Activated effector memory CD4-positive, alpha-beta T cell treated with anti-CD3 and anti-CD28 coated beads, Interleukin-2, amount 50 U/mL, for 16 hours (primary cell): ENCODE measurements at places on chromosomes 6 and 20.

- no peak for DNase-seq
Observed at GRCh38 chr6:836276-836853, 143.4 kb upstream of the EXOC2 start.

DNA sequence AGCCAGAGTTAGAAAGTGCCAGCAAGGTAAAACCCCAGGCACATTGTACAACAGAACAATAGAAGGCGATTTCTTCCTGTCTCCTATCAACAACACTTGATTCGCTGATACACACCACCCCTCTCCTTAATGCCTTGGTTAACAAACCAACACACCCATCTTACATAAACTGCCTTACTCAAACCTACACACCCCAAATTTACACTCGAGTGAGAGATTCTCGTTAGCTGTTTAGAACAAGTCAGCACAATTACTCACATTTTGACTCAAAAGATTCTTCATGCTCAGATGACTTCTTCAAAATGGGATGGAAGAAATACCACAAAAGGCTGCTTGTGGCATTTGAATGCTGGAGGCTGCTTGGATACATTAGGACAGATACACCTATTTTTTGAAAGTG is 80.0 kb upstream of the FOXQ1 start:
- DNase-seq: no peak

DNA sequence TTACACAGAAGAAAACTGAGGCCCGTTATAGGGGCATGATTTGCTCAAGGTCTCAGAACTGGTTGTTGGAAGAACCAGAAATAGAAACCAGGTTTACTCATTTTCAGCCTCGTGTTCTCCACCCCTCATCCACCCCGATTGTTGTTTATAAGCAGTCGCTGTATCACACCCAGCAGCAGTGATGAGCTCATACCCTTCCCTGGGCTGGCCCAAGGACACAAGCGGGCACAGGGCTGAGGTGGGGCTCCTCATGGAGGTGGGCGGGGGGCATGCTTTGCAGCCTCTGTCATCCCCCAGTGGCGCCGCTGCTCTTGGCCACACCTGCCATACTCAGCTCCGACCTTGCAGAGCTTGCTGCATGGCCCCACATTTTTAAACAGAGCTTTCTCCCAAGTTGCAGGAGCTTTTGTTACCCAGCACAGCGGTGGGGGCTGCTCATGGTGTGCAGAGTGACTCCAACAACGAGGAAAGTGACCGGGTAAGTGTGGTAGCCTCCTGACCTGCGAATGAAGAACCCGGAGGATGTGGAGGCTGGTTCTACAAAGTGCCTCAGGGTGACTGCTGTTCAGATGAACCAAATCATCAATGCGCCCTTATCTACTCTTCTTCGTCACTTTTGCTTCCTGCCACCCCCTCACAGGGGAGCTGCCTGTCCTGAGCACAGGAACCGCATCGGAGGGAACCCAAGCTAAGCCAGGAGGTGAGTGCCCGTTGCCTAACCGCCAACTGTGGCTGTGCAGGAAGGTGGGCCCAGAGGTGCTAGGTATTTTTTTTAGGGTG is 43.6 kb upstream of the NKX2-2 start:
- peak; percentile 81 for DNase-seq

GRCh38 chr6:145875496-145876211 is 61.1 kb upstream of the FBXO30 start:
- no peak for DNase-seq

DNA sequence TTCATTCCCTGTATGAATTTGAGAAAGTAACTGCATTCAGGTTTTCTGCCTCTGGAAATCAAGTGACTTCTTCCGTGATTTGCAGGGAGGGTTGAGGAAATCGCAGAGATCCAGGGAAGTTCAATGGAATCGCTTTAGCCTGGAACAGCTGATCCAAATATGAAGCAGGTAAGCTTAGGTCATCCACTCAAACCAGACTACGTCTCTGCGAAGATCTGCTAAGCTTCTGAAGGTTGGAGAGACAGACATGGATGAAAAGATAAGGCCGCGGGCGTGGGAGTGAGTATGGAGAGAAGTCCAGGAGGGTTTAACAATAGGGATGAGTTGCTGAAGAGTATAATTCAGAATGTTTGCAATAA is 34.2 kb upstream of the BTN3A2 start:
- DNase-seq: no peak

GRCh38 chr20:7302250-7302649 is 534.8 kb downstream of the BMP2 start:
- no peak for DNase-seq

- no peak for DNase-seq
Observed at GRCh38 chr20:4165984-4166725, 150.8 kb upstream of the RNF24 start.

DNA sequence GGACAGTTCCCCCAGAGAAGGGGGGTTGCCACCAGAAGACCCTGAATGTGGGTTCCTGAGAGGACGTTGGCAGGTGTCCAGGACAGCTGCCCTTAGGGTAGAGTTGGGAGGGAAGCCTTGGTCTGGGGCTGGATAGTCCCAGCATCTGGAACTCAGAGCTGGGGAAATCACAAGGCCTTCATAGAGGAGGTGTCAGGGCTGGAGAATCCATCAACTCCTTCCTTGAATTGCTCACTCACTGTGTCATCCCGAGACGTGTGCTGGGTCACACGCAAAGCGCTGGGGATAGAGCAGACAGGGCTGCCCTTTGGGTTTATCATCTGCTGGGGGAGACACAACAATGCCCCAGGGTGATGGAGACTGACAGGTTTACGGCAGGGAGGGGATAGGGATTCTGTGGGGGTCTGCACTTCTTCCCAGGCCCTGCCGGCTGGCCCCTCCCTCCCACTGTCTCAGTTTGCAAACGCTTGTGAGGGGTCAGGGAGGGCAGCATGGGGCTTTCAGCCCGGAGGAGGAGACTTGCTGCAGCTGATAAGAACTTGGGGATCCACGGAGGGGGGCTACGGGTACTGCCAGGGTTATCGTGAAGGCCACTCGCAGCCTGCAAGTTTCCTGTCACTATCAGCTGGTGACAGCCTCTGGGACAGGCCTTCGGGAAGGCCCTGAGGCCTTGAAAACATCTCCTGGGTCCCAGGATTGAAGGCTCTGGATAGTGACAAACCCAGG is 18.6 kb downstream of the RBM38 start:
- DNase-seq: no peak

DNA sequence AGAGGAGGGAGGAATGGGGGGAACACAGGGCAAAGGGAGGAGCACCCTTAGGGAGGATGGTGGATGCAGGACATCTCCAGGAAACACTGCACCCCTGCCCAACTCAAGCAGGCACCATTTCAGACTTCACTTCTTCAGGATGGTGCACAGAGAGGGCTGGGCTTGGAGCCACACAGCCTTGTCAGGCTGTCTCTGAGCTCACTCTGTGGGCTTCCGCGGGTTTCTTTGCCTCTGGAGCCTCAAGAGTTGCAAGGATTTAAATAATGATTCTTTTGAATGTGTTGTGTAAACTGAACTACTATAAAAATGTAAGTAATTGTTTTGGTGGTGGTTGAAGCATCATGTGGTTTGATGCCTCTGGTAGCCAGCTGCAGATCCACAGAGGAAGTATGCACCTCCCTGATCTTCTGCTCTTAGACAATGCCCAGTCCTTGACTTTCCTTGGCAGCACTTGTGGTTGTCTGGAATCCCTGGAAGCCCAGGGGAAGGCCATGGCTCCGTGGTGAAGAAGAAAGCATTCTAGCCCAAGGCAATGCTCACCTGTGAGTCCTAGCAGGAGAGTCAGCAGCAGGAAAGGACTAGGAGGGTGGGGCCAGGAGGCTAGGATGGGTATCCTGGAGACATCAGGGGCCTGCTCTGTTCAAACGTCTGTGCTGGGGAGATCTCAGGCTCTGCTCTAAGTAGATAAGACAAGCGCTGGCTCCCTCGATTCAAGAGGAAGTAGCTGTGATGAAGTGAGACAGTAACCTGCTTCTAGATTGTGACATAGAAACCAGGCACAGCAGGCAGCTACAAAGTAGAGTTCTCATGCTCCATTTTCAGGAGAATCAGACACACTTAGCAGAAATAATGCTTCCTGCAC is 50.2 kb upstream of the SIRPG start:
- DNase-seq: no peak

- DNase-seq: peak; percentile 36
Observed at GRCh38 chr20:58991715-58992114, 10.7 kb downstream of the NELFCD start.

DNA sequence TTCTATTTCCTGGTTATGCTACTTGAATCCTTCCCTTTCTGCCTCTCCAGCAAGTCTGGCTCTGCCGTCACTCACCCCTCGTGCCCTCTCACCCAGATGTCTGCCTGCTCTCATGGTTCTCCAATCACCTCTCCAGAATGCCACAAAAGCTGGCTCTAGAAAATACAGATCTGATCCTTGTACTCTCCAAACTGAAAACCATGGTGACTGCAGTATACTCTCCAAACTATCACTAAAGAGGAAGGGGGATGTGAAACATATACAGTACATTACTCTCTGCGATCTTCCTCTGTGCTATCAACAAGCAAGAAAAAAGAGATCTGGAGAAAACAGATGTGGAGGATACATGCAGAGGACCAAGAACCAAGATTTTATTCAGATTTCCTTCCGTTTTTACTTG is 91.1 kb downstream of the ATXN1 start:
- DNase-seq: no peak

GRCh38 chr20:58228103-58228483 is 360 bp downstream of the ANKRD60 start:
- no peak for DNase-seq

DNA sequence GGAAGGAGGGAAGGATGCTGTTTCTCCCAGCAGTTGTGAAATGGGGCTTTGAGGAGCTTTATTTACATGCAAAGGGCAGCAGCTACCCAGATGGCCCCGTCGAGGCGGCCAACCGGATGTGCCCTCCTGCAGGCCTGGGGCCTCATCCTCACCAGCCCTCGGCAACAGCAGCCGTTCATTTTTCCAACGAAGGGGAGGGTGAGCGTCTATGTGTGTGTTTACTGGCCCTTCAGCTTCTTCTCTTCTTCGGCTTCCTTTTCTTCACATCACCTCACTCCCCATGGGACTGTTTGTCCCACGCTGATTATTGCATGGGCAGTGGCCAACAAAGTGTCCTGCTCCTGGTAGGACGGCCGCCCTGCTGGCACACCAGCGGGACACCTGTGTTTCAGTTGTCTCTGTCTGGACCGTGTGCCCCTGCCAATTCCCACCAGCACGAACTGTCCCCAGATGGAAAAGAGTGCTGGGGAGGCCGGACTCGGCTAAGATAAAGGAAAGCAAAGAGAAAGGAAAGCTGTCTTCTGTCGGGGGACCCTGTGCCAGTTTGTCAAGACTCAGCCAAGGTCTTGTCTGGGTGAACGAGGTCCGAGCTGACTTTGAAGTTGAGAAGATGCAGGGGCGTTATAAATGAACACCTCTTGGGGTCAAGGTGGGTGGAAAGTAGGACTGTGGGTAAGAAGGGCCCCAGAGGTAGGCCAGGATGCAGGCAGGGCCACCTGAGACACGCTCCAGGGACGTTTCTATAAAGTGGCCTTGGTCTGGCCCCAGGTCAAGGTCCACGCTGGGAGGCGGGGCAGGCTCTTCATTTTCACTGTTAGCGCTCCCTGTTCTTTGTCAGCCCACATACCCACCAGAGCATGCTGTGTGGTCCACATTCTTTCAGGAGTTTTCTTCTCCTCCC is 57.0 kb downstream of the FAM50B start:
- no peak for DNase-seq

DNA sequence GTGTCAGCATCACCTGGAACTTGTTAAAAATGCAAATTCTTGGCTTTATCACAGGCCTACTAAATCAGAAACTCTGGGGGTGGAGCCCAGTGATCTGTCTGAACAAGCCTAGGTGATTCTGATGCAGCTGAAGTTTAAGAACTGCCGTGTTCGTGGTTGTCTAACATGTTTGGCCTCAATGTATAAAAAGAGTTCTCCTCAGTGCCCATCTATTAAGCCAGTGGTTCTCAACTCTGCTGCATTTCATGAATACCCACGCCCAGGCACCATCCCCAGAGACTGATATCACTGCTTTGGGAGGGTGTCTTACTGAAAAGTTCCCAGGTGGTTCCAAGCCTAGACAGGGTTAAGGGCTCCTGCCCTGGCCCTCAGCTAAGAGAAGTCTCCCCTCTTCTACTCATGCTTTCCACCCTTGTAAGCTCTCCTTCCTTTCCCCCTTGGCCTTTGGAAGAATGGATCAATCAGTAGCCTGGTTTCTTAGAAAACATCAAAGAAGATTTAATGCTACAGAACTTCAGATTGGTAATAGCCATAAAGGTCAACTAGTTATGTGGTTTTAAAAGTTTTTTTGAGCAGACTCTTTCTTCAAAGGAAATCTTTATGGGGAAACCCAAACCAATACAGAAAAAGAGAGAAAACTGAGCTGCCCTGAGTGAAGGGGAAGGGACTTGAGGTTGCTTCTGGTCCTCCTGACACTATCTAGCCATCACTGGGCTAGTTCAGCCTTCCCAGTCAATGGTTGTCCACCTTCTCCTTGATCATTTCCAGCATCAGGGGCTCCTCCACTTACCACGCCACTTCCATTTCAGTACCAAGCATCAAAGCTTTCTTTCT is 38.9 kb upstream of the TNFAIP3 start:
- DNase-seq: peak; percentile 72
